ENCODE measurements at places on chromosomes 2 and 18.

- ATAC-seq = no peak
Measured at GRCh38 chr2:166957686-166958085, 69.4 kb downstream of the XIRP2 start.

DNA sequence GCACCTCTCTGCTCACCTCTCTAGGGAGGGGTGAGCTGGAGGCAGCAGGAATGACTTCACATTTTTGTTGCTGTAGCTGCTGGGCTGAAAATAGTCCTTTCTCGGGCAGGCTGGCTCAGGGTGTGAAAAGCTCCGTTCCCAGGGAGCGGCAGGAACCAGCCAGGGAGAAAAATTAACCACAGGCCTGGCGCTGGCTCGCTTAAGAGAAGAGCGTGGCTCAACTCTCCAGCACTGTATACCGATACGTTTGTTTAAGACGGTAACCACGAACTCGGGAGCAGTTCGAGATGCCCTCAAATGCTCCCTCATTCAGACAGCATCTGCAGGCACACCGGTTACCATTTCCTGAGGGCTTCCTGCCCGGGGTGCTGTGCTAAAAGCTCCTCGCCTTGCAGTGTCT is 129.6 kb downstream of the CELF4 start:
- ATAC-seq = no peak

DNA sequence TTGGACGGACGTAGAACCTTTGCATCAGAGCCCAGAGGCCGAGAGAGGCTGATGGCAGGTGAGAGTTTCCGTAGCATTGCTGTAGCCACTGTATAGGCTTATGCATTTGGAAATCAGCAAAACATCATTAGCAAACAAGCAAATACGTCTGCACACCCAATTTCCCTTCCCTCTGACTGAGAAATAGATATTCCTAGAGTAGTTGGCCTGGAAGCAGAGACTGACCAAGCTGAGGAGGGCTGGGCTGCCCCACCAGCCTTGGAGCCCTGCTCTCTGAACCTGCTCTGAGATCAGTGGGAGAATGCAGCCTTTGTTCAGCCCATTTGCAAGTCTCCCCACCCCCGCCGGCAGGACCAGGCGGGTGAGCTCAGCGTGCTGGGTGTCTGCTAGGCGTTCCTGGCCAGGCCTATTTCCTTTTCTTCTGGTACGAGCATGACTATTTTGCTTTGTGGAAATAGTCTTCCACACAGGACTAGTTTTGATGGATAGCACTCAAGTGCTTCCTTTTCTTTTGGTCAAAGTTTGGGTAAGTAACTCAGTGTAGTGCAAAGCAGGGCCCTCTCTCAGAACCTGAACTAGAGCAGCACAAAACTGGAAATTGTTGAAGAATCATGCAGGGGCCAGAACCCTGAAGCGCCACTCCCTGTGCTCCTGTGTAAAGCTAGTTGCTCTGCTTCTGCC is 21.9 kb upstream of the RNF149 start:
- peak; percentile 30 for ATAC-seq

DNA sequence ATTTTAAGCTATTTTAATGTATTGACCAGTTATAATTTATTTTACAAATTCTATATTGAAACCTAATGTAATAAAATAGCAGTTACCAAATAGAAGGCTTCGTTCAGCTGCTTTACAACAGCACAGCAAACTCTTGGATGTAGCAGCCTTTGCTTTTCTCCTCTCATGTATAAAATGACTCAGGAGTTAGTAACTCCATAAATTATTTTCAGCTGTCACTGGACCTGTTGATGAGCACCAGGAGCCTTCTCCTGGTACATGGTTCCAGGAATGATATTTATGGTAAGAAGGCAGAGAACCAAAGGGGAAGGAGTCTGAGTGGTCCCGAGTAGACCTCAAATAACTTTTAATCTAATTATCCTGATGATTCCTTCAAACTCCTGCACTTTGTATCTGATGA is 256.4 kb upstream of the NETO1 start:
- ATAC-seq = no peak

- ATAC-seq = no peak
Measured at GRCh38 chr2:171772373-171772772, 85.1 kb downstream of the DYNC1I2 start.

DNA sequence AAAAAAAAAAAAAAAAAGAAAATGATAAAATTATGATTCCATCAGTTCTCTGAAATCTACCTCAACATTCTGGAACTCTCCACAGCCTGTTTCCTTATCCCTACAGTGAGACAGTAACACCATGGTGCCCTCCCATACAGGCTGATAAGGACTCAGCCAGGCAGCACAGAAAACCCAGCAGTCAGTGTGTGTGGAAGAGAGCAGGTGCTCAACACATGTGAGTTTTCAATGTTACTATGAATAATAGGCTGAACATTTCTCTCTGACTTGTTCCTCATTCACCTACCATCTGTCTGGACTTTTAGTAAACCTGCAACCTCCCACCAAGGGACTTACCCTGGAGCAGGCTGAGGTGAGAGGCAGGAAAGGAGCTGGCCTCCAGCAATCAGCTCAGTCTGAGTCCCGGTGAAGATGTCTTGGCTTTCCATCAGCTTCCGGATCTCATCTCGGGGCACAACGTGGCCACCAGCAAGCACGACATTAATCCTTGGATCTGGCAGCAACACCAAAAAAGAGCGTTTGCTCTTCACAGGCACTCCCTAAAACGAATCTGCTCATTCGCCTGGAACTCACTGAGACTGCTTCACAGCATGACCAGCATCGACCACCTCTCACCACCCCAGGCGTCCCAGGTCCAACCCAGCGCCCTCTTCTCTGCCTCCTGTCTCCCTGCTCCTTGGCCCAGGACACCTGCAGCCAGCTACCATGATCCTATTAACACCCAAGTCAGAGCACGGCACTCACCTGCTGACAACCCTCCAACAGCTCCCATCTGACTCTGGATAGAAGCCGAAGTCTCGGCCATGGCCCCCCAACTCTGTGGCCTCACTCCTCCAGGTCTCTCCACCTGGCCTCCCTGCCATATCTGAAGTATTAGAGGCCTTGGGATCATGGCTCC is 16.5 kb downstream of the PASK start:
- ATAC-seq = no peak

All from activated CD4-positive, CD25-positive, alpha-beta regulatory T cell treated with anti-CD3 and anti-CD28 coated beads, Interleukin-2, amount 50 U/mL, for 24 hours (primary cell).